Renal cortex interstitium (tissue), 15 donors: ENCODE measurements at places on chromosomes 2 and 18.

- DNase-seq, result no peak
These were observed 2.3 kb downstream of the MYO1B start for GRCh38 chr2:191247381-191248057.

- no peak for DNase-seq
These were observed 132.9 kb downstream of the NR4A2 start for GRCh38 chr2:156199588-156199987.

GRCh38 chr18:25244170-25244569, 107.8 kb downstream of the ZNF521 start:
- DNase-seq, result no peak

DNA sequence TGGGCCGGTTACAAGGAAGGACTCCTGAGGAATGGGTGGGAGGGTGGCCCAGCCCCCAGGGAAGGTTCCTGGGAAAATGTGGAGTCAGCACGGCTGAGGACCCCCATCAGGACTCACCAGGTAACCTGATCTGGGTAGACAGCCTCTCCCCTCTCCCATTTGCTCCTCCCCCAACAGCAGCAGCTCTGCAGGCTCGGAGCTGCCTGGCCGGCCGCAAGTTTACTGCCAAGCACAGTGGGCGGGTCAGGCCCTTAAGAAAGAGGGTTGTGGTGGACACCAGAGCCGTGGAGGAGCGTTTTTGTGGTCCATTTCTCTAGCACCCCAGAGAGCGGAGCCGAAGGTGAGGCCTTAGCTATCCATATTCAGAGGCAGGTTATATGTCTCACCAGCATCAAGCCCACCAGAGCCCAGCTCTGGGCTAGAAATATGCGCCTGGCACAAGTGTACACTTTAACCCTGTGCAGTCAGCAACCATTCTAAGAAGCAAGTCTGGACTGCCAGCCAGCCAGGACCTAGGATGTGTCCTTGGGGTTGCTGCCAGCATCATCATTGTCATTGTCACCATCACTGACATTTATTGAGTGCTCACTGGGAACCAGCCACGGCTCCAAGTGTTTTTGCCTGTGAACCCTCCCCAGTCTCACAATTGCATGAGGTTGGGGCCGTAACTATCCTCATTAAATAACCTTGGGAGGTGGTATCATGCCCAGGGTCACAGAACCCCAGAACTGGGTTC, 190.1 kb downstream of the KLHL29 start:
- no peak for DNase-seq

- no peak for DNase-seq
These were observed 1.4 kb upstream of the BCL2 start for GRCh38 chr18:63320975-63321265.

- DNase-seq, result no peak
These were observed 6.9 kb downstream of the CREG2 start for GRCh38 chr2:101380376-101380775.

DNA sequence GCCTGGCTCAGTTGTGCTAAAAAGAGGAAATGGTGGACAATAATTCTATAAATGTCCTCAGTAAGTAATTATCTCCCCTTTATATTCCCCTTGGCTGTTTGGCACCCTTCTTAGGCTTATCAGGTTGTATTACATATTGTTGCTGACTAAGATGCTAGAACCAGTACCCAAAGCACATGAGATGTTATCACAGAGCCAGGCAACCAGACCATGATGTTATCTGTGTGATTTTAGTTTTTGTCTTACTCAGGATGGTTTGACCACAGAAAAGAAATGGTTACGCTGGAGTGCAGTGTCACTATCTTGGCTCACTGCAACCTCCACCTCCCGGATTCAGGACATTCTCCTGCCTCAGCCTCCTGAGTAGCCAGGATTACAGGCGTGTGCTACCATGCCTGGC, 15.2 kb downstream of the R3HDM1 start:
- DNase-seq, result no peak

DNA sequence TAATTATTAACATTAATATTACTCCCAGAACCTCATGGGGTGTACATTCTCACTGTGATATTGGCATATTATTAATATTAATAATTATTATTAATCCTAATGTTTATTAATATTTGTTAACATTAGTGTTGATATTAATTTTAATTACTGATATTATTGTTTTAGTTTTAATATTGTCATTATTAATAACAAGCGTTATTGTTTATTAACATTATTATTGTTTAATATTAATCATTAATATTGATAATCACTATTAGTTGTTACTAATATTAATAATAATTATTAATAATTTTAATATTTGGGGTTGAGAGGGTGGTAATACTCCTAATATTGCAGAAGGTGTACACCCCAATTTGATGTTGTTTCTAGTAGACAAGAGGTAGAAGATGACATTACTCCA, 193.1 kb upstream of the XIRP2 start:
- DNase-seq, result no peak

- DNase-seq, result no peak
These were observed 83.7 kb upstream of the SLC1A4 start for GRCh38 chr2:64905338-64906024.

GRCh38 chr18:58045242-58046092, 1.4 kb downstream of the NEDD4L start:
- DNase-seq, result no peak

GRCh38 chr2:48114256-48114655, 208.0 kb upstream of the FBXO11 start:
- DNase-seq, result no peak

- no peak for DNase-seq
These were observed 67.4 kb upstream of the ACVR1C start for GRCh38 chr2:157696036-157696435.

- DNase-seq, result no peak
These were observed 57.1 kb downstream of the ZAP70 start for GRCh38 chr2:97770445-97770844.

DNA sequence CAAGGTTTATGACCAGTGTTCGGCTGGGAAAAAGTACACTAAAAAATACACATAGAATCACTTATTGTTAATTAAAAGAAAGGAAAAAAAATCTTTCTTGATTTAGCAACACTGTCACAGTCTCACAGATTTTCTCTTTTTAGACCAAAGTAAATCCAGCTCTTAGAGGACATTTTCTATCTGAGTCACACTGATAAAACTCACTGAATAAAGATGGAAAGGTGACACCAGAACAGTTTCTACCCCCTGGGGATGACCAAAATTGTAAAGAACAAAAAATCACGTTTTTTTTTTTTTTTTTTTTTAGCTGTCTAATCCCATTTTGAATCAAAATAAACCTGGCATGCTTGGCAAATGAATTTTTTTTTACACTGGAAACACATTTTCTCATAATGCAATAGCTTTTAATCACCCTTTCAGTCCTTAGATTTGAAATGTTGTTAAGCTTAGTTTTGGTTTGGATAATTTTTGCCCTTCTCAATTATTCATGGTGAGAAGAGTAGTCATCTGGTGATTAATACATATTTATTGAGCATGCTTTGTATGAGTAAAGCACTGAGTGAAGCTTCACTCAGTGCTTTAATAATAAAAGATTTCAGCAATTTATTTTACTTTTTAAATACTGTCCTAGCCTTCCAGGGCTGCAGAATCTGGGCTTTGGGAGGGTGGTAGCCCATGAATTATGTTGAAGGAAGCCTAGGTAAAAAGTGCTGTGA, 886.3 kb downstream of the SLC4A3 start:
- no peak for DNase-seq

DNA sequence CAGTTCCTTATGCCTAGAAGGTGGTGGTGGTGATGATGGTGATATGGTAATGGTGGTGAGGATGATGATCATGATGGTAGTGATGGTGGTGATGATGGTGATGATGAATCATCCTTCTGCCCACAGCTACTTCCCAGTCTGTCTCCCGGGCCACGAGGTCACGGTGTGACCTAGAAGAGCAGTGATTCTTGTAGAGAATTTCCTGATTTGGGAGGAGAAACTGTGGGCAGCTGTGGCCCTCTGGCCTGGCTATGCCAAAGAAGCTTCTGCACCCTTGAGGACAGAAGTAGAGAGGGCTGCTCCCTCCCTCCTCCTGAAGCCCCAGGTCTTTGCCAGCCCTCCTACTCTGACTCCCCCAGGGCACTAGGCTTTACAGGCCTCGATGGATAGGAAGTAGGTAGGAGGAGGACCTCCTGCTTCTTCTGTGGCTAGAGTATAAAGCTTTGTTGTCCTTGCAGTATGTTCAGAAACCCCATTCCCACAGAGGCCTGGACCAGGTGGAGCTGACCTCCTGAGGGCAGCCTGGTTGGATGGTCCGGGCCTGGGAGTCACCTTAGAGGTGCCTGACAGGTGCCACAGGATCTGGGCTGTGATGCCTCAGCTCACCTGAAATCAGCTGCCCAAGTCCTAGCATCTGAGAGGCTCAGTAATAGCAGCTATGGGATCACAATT, 57.9 kb upstream of the EPAS1 start:
- DNase-seq, result no peak

DNA sequence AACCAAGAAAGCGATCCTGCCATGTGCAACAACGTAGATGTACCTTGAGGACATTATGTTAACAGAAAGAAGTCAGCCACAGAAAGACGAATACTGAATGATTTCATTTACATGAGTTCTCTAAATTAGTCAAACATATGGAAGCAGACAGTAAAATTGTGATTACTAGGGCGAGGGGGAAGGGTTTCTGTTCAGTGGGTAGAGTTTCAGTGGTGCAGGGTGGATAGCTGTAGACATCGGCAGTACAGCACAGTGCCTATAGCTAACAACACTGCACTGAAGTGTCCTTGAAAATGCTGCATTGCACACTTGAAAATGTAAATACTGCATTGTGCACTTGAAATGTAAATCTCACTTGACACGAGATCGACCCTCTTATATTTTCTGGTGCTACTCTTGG, 275.3 kb downstream of the GALR1 start:
- no peak for DNase-seq

DNA sequence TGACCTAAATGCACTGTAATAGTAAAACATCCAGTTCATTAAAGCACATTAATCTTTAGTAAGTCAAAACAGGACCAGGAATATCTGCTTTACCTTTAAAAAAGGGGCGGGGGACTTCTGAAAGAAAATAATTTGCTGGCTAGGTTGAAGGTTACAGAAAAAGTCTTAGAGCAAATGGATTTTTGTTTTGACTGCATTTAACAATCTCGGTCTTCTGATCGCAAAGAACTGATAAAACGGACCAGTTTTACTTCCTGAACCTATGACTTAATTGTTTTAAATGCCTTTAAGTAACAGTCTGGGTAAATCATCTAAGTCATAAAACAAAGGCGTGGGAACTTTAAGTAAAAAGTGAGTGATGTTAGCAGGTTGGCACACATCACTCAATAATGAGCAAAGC, 783 bp downstream of the BUB1 start:
- DNase-seq, result no peak

- DNase-seq, result no peak
These were observed 458.0 kb upstream of the HS6ST1 start for GRCh38 chr2:128776461-128777195.

DNA sequence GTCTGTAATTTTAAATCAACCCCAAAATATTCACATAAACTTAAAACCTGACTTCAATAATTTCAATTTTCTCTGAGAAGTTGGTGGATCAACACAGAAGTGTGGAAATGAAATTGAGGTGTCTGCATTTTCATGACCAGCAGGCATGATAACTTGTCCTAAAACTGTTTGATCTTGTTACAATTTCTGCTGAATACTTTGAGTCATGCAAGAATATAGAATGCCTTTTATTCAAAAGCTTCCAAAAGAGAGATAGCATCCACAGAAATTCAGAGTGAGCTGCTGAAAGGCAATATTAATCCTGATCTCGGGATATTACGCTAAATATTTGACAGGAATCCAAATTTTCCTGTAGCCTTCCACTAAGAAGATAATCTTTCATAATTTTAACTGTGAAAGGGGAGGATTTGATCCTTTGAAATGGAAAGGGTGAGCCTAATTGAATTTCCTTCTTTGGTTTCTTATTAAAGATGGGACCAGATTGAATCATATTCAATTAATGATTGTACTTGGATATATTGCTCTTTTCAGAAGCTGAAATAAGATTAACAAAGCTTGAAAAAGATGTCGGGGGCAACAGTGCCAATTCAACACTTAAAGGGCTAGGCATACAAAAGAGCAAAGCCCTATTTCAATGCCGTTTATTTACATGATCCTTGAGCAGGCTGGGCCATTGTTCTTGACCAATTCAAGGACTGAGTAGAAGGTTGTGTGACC, 129.3 kb downstream of the NCKAP5 start:
- no peak for DNase-seq

DNA sequence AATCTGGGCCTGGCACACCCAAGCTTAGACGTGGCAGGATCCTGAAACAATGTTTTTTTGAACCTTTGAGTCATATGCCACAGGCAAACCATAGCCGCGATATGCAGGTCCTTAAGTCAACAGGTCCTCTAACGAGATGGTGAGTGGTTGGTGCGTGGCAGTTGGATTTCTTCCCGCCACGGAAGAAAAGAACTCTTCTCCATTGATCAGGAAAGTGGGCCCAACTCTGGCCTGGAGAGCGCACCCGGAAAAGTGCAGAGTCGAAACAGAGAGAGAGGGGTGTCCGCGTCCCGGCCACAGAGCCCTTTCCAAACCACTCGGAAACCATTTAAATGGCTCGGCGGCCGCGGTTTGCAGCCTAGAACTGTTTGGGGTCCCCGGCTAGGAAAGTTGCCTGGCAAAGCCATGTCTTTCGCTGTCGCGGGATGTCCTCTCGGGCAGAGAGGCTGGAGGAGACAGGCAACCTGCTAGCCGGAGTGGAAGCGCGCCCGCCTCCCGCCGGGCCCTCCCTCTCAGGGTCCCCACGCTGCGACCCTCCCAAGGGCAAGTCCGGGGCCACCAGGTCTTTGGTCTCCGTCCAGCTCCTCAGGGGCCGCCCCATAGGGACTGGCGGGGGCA, 777 bp downstream of the GALNT3 start:
- no peak for DNase-seq
